ENCODE measurements at places on chromosomes 6 and 20.

- DNase-seq, result no peak
Observed at GRCh38 chr6:150627585-150628025, 27.9 kb downstream of the PLEKHG1 start.

- peak; percentile 96 for DNase-seq
Observed at GRCh38 chr6:26103770-26104456, 16.7 kb downstream of the HFE start.

- no peak for DNase-seq
Observed at GRCh38 chr6:74979065-74979766, 226.6 kb downstream of the COL12A1 start.

GRCh38 chr6:71351190-71351589 lies 62.6 kb downstream of the OGFRL1 start:
- no peak for DNase-seq

- no peak for DNase-seq
Observed at GRCh38 chr6:36958775-36959554, 4.4 kb downstream of the PI16 start.

DNA sequence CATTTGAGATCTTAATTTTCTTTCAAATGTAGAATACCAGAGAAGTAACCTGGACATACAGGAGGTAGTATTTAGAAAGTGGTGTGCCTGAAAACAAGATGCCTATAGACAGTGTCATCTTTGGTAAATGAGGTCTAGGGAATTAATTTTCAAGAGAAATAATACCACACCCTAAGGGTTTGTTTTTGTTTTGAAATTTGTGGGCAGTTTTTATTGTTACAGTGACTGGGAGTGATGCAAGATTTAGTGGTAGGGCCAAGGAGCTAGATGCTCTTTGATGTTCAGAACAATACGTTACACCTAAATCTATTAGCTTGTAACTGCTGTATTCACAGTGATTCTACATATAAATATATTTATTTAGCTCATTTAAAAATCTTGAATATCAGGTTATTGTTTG lies 856.5 kb upstream of the MAP3K7 start:
- no peak for DNase-seq

GRCh38 chr6:40804905-40805304 lies 217.7 kb upstream of the LRFN2 start:
- DNase-seq, result no peak

- DNase-seq, result no peak
Observed at GRCh38 chr20:33410081-33410742, 8.9 kb upstream of the CDK5RAP1 start.

GRCh38 chr6:56902641-56903464 lies 52.1 kb upstream of the BEND6 start:
- peak; percentile 86 for DNase-seq

DNA sequence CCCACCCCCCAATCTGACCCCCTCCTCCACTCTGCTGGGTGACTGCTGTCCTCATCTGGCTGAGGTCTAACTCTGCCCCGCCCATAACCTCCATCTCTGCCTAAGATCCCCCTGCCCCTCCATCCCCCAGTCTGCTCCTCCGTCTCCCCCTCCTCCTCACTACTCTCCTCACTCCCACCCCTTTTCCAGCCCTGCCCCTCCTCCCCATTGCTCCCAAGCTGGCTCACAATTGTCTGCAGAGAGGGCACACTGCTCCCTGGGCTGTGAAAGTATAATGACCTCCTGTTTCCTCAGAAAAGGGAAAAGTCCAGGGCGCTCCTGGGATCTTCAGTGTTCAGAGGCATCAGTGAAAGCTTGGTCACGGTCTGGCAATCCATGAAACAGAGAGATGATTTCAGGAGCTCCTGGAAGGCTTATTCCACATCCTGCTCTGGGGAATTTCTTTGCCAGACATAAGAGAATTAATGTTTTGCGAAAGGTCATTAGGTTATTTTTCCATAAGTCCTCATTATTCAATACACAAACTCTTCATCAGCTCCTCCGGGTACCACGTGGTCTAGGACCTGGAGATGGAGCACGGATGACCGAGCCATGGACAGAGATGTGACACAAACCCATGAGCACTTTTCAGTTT lies 21.5 kb downstream of the CST5 start:
- DNase-seq, result no peak

DNA sequence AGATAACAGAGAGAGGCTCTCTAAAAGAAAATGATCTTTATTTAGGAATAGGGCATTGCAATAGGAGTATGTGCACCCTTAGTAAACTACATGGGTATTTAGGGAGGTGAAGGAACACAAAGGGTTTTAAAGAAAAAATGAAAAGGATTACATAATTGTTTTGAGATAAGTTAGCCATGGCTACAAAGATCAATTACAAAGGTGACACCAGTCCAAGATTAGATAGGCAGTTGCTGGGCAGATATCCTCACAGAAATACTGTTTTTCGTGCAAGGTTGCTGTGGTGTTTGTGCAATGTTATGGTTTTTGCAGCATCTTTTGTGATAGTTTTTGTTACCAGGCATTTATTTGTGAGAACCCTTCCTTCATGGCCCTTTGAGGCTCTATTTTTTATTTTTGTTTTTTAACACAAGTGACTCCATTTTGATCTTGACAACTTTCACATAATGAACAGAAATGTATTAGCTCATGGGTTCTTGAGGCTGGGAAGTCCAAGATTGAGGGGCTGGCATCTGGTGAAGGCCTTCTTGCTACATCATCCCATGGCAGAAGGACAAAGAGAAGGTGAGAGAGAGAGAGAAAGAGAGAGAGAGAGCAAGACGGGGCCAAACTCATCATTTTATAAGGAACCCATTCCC lies 5.6 kb upstream of the CCNC start:
- no peak for DNase-seq

DNA sequence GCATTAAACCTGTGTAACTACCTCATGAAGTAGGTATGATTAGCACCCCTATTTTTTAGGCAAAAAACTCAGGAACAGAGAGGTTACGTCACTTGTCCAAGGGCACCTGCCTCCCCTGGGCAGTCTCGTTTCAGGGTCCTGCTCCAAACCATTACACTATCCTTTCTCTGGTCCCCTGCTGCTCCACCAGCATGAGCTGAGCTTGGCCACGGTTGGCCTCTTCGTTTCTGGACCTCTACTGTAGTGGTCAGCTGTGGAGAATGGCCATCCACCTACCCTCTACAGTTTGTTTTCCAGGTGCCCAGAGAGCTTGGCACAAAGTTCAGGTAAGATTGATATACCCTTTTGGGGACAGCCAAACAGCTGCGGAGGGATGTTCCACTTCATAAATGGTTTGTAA lies 16.8 kb downstream of the COX4I2 start:
- no peak for DNase-seq

DNA sequence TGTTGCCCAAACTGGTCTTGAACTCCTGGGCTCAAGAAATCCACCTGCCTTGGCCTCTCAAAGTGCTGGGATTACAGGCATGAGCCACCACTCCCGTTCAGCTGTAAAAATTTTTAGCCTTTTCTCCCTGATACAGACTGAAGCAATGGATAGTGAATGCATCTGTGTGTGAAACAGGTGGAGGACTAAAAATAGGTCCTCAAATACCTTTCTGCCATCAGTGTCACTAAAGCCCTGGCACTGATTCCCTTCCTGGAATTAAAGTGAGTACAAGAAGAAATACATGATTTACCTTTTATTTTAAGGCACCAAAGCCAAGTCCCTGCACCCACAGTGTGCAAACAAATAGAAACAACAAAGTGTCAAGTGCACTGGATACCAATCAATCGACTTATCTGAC lies 25.1 kb downstream of the TULP4 start:
- no peak for DNase-seq

DNA sequence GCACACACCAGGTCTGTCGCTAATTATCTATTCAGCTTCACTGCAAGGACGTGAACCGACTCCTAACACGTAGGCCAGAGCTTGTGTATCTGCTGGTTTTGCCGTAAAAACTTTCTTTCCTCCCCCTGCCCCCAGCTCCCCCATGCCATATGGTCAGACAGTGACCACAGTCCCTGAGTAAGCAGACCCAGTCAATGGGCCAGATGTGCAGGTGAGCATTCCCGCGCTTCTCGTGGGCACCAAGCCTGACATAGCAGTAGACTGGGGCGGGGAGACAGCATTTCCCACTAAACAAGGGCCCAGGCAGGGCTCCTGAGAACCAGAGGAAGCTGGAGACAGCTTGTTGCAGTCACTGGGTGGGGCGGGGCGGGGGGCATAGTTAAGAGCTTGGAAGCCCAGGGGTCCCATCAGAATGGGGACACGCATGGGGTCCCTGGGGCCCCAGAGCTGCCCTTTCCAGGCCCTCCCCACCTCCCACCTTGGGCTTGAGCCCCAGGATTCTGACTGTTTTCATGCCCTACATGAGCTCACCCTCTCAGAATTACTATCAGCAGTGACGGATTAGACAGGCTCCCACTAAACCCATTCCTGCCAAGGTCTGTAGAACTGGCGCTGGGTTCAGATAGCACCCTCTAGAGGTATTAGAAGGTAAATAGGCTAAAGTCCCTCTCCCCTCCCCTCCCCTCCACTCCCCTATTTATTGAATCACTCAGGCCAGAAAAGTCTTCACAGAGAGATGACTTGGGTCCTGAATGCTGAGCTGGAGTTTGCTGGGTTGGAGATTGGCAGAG lies 51.8 kb downstream of the CDH26 start:
- no peak for DNase-seq

DNA sequence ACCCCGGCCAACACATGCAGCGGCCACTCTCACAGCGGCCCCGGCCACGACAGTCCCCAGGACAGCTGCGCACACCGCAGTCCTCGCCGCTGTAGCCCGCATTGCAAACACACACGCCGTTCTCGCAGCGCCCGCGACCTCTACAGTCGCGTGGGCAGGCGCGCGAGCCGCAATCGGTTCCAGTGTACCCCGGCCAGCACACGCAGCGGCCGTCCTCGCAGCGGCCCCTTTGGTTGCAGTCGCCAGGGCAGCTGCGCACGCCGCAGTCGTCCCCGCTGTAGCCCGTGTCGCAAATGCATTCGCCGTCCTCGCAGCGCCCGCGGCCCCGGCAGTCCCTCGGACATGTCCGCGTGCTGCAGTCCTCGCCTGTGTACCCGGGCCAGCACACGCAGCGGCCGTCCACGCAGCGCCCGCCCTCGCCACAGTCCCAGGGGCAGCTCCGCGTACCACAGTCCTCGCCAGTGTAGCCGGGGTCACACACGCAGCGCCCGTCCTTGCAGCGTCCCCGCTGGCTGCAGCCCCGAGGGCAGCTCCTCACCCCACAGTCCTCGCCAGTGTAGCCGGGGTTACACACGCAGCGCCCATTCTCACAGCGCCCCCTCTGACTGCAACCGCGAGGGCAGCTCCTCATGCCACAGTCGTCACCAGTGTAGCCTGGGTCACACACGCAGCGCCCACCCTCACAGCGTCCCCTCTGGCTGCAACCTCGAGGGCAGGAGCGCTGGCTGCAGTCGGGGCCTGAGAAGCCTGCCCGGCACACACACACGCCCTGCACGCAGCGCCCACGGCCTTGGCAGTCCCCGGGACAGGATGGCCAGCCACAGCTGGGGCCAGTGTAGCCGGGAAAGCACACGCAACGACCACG lies 12.5 kb downstream of the TNXB start:
- no peak for DNase-seq

- no peak for DNase-seq
Observed at GRCh38 chr20:58208944-58209343, 19.5 kb downstream of the ANKRD60 start.

DNA sequence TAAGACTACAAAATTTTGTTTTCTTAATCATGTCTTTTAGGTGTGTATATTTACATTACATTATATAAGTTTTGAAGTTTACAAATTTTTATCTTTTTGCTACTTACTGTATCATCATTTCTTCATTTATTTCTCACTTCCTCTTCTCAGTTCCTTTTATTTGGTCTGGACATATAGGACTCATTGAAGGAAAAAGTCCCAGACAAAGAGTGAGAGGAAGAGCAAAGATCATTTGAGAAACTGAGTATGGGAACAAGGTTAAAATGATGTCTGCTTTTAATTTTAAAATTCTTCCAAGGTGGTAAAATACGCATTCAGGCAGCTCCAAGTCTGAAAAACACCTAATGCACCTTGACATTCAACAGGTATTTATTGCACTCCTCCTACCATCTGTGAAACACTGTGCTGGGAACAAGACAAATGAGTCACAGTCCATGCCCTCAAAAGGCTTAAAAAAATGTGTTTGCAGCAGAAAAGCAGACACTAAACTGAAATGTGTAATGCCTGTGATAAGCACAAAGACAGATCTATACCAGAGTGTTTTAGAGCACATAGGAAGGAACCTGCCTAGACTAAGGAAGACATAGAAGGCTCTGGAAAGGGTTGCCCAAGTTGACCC lies 63.2 kb downstream of the PKIB start:
- DNase-seq, result peak; percentile 18

DNA sequence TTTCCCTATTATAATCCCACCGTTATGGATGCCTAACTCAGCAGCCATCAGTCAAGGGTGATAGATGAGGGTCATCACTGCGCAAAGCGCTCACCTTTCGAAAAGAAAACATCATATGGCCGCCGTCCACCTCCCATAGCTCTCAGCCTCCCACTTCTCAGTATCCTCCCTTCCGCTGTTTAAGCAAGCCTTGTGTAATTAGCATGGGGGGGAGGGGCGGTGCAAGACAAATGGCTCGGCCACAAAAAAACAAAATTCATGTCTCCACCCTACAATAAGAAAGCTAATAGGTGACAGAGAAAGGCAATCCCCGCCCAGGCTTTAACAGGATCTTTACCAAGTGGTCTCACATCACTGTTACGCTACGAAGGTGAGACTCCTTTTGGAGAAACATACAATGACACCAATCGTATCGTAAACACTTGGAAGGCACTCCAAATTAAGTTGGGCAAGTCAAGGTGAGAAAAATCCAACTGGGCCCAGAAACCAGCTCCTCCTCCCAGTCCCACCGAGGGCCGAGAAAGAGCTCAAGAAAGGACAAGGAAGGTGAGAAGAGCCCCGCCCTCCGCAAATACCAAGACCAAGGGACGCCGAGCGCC lies 645 bp downstream of the DDX39B start:
- DNase-seq, result peak; percentile 40

GRCh38 chr6:79239536-79240168 lies 5.2 kb upstream of the HMGN3 start:
- DNase-seq, result no peak

GRCh38 chr6:87623248-87623647 lies 33.3 kb downstream of the ORC3 start:
- peak; percentile 4 for DNase-seq

DNA sequence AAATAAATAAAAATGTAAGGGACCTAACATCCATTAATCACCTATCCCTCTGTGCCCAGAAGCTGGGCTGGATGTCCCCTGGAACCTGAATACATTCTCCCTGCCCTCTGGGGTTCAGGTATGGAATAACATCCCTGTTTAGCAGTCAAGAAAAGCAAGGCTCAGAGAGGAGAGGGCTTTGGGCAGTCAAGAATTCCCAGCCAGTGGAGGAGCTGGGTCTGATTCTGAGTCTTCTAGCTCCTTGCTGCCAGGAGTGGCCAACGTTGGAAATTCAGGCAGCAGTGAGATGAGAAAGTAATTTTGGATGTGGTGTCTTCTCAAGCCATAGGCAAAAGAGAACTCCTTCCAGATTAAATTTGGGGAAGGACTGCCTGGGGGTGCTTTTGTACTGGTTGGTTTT lies 42.6 kb upstream of the ZNFX1 start:
- DNase-seq, result peak; percentile 31
